ENCODE measurements at places on chromosomes 7 and 10.

DNA sequence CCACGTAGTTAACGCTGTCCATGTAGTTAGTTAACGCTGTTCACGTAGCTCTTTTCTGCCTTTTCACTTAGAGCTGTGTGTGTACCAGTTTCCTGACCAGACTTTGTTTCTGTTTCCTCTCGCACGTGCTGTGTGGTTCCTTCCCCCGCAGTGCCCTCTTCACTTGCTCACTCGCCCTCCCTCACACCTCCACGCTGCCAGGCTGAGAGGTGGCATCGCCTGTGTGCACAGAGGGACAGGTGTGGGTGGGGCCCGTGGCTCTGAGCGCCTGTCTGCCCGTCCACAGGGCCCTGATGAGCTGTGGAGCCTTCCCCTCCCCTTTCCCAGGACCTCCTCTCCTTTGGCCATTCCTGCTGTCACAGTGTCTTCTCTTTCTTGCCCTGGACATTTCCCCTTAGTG, 30.6 kb downstream of the WDR37 start:
- no peak for DNase-seq

DNA sequence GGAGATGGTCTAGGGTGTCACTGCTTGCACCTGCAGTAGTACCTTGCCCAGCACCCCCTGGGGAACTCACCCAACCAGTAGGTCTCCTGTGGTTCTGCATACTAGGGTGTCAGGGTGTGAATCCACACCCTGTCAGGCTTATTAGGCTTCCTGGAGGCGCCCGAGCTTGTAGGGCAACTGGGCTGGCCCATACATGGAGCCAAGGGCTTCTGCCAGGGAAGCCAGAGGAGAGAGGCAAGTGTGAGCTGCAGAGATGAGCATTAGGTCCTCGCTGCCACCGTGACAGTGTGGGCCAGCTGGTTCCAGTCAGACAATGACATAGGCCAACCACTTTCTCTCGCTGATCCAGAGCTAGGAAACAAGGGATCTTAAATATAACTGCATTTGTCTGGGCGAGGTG, 11.2 kb downstream of the MXI1 start:
- no peak for DNase-seq

DNA sequence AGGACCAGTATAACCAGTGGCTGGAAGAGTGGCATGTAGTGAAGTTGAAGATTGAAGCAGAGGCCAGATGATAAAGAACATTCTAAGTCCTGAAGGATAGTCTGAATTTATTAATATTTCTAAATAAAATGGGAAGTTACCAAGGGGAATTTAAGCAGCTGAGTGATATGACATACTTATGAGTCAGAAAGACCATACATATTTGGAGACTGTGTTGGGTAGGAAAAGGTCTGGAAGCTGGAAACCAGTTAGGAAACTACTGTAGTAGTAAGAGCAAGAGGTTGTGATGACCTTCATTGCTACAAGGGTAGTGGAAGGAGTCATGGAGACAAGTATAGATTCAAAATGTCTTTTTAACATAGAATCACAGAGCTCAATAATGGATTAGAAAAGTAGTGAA, 752.3 kb downstream of the SUGCT start:
- no peak for DNase-seq

- no peak for DNase-seq
Measured at GRCh38 chr7:130945411-130945811, 211.4 kb upstream of the KLF14 start.

- peak; percentile 94 for DNase-seq
Measured at GRCh38 chr7:5423976-5424748, 528 bp upstream of the TNRC18 start.

GRCh38 chr7:151834271-151835035, 42.5 kb downstream of the PRKAG2 start:
- no peak for DNase-seq

- no peak for DNase-seq
Measured at GRCh38 chr10:63260860-63261251, 127.7 kb downstream of the NRBF2 start.

Data from endothelial cell (in vitro differentiated cells).